ENCODE measurements at places on chromosomes 11 and 22.

- DNase-seq, result no peak
Measured at GRCh38 chr11:71977743-71978418, 20.8 kb upstream of the IL18BP start.

GRCh38 chr11:32152216-32152615 is 61.3 kb downstream of the RCN1 start:
- DNase-seq, result no peak

DNA sequence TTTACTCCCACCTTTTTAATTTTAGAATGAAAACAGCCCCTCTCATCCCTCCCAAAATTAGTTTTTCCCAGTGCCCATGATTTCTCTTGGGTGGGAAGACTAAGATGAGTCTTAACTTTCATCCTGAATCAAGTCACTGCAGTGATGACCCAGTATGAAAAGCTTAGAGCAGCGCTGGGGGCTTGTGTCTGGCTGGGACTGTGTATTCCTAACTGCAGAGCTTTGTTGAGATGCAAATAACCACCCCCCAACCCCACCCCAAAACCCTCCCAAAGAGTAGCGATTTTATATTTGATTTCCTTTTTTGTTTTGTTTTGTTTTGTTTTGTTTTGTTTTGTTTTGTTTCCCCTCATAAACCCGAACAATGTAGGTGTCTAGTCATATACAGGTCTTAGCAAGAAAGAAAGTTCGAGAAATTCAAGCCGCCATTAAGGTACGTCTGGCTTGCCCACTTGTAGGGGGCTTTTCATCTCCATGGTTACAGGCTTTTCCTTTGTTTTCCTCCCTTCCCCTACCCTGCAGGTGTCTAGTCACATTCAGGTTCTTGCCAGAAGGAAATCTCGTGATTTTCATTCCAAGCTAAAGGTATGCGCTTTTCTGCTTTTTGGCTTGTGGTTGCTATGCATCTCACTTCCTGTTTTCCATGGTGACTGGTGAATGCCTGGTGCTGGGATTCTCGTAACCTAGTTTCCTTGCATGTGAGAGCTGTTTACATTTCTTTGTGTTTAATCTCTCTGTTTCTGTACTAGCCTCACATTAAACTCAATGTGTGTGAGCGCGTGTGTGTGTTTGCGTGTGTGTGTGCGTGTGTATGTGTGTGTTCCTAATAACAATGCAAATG is 144.6 kb upstream of the RASSF10 start:
- DNase-seq, result no peak

DNA sequence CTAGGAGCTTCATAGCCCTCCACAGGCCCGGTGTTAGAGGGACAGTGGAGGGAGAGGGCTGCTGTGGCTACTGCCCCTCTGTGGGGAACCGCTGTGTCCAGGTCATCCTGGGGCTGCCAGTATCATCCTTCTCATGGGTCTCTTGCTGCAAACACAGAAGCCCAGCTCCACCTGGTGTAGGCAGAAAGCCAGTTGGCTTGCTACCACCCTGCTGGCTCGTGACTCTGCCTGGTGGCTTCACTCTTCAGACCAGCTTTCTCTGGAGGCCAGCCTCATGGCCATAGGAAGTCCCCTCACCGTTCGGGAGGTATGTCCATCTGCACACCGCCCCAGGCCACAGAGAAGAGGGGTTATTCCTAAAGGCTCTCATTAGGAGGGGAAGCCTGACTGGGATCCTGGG is 19.4 kb upstream of the SUSD2 start:
- DNase-seq, result no peak

GRCh38 chr11:114137838-114138237 is 78.3 kb downstream of the ZBTB16 start:
- no peak for DNase-seq

- DNase-seq, result no peak
Measured at GRCh38 chr11:106644824-106645223, 373.5 kb downstream of the GUCY1A2 start.

DNA sequence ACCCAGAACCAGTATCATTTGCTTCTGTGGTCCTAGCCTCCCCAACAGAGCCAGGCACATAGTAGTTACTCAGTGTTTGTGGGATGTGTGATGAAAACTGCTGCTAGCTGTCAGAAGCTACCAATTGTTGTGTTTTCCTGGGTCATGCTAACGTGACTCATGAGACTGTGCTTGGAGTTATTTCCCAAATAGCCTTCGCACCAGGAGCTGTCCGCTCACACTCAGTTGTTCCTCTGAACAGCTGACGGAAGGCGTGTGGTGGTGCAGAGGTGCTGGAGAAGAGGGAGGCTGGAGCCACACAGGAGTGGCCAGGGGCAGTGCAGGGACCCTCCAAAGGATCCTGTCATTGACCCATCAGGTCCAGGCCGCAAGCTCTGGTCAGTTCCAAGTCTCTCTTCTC is 53.9 kb upstream of the TBCEL start:
- DNase-seq, result no peak

DNA sequence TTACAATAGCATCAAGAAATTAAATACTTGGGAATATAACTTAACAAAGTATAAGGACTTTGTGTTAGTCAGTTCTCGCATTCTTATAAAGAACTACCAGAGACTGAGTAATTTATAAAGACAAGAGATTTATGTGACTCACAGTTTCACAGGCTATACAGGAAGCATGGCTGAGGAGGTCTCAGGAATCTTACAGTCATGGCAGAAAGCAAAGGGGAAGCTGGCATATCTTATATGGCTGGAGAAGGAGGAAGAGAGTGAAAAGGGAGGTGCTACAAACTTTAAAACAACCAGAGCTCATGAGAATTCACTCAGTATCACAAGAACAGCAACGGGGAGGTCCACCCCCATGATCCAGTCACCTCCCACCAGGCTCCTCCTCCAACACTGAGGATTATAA is 32.0 kb upstream of the CCDC134 start:
- no peak for DNase-seq

- no peak for DNase-seq
Measured at GRCh38 chr22:21074102-21074715, 28.5 kb downstream of the LRRC74B start.

DNA sequence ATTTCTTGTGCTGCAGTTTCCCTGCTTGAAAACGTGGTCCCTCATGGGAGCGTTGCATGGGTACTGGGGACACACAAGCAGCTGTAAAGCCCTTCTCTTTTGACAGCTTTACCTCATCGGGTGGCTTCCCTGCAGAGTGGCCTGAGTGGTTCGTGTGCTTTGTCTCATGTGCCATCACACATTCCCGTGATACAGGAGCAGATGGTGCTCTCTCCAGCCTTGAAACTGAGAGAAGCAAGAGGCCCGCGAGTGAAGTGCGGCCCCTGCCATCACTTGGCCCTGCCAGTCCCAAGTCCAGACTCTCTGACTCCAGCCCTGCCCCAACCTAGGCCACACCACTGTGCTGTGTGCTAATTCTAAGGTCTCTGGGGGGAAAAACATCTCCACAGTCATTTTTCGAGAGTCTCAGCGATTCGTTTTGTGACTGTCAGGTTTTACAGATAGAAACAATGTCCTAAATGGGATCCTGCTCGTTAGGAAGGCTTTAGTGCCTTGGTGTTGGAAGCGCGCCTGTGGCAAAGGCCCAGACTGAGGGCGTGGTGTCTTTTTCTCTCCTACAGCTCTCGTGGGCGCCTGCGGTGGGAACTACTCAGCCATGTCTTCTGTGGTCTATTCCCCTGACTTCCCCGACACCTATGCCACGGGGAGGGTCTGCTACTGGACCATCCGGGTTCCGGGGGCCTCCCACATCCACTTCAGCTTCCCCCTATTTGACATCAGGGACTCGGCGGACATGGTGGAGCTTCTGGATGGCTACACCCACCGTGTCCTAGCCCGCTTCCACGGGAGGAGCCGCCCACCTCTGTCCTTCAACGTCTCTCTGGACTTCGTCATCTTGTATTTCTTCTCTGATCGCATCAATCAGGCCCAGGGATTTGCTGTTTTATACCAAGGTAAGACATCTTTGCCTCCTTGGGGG is 64.2 kb downstream of the KREMEN1 start:
- DNase-seq, result no peak

Data from stimulated activated CD8-positive, alpha-beta memory T cell treated with anti-CD3 and anti-CD28 coated beads, Interleukin-4, amount 100 ng/mL, for 4 hours (primary cell).